ENCODE measurements at places on chromosomes 7 and 10.

DNA sequence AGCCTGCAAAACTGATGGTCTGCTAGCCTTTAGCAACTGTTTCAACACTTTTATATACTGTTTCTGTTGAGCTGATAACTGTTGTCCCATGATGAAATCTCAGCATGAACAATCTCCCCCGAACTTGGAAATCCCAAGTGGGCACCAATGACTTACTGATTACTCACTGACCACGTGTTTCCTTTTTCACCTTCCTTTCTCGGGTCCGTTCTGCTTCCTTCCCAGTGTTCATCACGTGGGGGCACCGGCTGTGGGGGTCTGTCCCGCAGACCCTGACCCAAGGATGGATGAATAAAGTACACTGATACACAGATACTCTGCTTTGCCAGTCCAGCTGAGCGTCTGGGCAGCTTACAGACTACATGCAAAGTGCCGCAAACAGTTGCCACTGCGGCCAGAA lies 39.0 kb upstream of the RASGEF1A start:
- DNase-seq, result no peak

GRCh38 chr7:28754027-28754426 lies 204.1 kb downstream of the TRIL start:
- no peak for DNase-seq

DNA sequence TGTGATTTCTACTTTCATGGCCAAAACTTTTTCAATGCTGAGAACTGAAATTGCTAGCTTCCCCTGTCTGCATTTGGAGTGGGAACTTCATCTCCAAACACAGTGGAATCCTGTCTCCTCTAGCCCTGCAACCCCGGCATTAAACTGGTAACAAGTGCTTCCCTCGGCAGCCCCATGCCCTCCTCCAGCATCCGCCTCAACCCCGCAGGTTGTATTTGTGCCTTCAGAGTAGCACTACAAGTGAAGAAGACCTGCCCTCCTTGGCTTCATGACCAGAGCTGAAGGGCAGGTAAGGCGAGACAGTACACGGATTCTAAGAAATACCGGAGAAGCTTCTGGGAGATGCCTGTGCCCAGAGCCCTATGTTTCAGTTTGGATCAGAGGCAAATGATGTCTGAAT lies 16.9 kb downstream of the C10orf53 start:
- DNase-seq, result no peak

GRCh38 chr10:65793738-65794425 lies 1132.0 kb upstream of the LRRTM3 start:
- no peak for DNase-seq

GRCh38 chr7:47785923-47786556 lies 162.2 kb downstream of the PKD1L1 start:
- no peak for DNase-seq

DNA sequence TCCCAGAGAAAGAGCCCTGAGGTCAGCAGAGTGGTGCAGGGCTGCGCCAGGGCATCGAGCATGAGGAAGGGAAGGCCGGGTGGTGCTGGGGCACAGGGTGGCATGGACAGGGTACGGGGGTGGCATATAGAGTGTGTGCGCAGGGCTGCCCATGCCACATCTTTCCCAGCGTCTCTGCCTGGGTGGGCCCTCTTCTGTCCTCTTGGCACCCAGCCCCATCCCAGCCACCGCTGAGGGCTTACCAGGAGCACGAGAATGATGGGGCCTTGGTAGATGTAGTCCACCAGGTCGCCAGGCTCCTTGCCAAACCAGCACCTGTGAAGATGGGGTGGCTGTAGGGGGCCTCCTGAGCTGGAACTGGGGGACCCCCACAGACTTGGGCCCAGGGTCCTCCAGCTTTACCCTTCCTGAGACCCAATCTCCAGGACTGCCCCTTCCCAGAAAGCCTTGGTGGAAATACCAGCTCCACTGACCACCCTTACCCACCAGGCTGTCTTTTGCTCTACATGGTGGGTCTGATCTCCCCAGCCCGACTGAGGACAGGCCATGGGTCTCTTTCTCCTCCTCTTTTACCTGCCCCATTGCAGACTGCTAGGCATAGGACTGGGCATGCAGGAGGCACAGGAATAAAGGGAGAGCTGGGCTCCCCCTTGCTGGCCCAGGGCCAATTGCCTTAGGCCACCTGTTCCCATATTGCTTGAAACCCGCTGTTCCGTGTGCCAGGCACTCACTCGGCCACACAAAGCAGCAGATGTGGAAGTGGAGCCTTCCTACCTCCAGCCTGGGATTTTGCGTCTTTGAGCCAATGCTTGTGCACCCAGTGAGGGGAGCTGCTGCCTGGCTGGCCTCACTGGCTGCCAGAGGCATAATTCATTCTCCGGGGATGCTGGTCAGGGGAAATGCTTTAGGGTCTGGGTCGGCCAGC lies 21.7 kb downstream of the CRHR2 start:
- no peak for DNase-seq

DNA sequence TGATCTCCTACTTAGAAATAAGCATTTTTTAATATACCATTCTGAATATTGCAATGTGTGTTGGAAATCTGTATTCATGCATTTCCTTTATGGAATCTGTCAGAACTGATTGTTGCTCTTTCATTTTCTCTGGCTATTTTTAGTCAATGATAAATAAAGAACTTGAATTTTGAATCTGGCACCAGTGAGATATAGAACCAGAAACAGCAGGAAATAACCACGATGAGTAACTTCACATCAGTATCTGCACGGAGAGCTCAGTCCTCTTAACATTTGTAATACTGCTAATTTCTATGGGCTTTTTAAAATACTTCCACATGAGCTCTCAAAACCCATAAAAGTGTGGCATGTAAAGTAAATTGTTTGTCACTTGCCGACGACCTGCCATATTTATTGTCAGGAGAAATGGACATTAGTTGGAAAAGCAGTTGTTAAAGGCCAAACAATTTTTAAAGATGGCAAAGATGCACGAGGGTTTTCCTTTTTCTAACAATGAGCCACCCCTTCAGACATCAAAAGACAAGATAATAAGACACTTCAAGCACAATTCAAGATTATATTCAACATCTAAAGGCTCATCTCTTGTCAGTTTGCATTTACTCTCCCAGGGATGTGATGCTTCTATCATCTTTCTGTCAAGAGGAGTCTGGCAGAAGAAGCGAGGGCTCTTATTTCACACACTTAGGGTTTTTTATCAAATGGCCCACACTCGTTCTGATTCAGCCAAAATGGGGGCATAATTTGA lies 118.3 kb downstream of the POU6F2 start:
- DNase-seq, result no peak

DNA sequence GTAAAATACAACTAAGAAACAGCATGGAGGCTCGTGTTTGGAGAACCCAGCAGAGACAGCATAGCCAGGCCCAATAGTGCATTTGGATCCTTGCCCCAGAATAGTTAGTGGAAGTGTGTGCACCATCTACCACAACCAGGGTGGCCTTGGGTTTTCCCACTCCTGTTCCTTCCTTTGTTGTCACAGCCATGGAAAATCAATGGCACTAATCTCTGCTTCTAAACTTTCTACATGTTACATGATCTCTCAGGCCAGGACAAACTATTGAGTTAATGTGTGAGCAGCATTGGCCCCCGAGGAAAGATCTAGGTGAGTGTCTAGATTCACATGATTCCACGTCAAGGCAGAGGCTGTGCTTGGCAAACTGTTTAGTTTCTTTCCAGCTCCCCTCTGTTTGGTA lies 2.0 kb downstream of the CYP3A7 start:
- DNase-seq, result no peak

GRCh38 chr10:11176746-11177145 lies 159.1 kb downstream of the CELF2 start:
- no peak for DNase-seq

- DNase-seq, result no peak
These were observed 55.9 kb upstream of the ADRB1 start for GRCh38 chr10:113987805-113988204.

GRCh38 chr7:48130658-48131108 lies 40.6 kb upstream of the ABCA13 start:
- no peak for DNase-seq

GRCh38 chr7:31885171-31885570 lies 185.0 kb downstream of the PDE1C start:
- no peak for DNase-seq

GRCh38 chr10:51273574-51273973 lies 199.3 kb downstream of the PRKG1 start:
- no peak for DNase-seq

GRCh38 chr7:116809636-116810266 lies 52.6 kb upstream of the CAPZA2 start:
- no peak for DNase-seq

DNA sequence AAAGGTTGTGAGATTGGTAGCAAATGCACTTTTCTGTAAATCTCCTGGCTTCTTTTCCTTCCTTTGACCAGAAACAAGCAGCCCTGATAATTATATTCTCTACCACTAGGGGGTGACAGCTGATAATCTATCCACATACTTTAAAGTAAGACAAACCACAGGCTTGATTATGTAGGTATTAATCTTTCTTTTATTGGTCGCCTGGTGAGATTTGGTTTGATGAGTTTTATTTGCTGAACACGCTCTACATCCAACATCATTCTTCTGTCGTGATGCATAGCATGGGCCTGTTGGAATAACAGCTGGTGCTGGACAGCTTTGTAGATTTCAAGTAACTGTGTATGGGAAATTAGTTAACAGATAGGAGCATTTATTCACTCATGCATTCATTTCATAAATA lies 63.5 kb downstream of the ZNF365 start:
- no peak for DNase-seq

DNA sequence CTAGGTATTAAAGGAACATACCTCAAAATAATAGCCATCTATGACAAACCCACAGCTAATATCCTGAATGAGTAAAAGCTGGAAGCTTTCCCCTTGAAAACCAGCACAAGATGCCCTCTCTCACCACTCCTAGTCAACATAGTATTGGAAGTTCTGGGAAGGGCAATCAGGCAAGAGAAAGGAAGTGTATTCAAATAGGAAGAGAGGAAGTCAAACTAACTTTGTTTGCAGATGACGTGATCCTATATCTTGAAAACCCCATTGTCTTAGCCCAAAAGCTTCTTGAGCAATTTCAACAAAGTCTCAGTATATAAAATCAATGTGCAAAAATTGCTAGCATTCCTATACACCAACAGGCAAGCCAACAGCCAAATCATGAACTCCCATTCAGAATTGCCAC lies 131.3 kb downstream of the FANK1 start:
- no peak for DNase-seq

GRCh38 chr7:120735791-120736190 lies 122.2 kb downstream of the TSPAN12 start:
- no peak for DNase-seq

DNA sequence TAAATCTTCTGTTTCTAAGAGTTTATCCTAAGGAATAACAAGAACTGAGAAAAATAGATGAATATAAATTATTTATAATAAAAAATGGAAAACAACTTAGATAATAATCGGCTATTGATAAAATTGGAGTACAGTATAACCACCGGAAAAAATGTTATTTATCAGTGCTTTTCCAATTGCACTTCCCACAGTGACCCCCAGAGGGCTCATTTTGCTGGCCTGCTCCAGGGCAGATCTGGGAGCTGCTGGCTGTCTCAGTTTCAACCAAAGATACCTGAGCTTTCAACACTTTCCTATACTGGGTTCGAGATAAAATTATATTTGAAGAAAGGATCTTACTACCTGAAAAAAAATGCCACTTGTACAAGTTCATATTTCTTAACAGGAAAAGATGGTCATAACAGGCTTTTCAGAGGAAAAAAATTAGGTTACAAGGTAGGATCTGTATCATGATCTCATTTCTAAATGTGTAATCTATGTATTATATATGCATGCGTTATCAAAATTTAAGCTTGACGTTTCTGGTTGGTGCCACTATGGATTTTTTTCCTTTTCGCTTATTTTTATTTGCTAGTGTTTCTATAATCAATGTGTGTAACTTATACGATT lies 165.7 kb downstream of the NPSR1 start:
- DNase-seq, result no peak

- DNase-seq, result no peak
These were observed 82.4 kb downstream of the SRPK2 start for GRCh38 chr7:105306298-105306748.

GRCh38 chr7:147282204-147282603 lies 1165.6 kb downstream of the CNTNAP2 start:
- no peak for DNase-seq

Data from stimulated activated CD8-positive, alpha-beta memory T cell treated with anti-CD3 and anti-CD28 coated beads, Interleukin-7, amount 100 ng/mL, for 48 hours (primary cell).